Activated naive CD4-positive, alpha-beta T cell treated with anti-CD3 and anti-CD28 coated beads, Interleukin-2, amount 50 U/mL, for 16 hours (primary cell): ENCODE measurements at places on chromosomes 1 and 21.

DNA sequence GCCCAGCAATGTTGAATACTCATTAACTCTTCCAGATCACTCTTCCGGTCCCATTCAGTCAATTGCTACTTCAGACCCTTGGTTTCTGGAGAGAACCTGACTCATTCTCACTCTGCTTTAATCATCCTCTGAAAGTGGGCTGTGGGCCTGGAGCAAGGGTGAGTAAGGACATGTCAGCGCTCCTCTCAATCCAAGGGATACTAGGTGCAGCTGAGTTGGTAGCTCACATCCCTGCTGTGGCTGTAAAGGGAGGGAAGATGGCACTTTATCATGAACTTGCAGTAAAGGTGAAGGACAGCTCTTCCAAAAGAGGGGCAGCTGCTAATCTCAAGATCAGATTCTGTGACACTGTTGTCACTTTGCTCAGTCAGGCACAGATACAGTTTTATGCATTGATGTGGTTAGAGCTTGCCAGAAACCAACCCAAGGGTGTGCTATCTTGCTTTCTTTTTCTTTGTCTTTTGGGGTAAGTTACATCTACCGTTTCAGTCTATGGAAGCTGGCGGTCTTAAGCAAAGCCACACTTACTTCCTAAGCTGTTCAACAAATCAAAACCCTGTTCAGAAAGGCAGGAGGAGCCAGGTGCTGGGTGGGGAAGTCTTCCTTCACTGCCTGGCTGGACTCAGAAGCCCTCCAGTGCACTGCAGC is 26.5 kb upstream of the NTPCR start:
- peak; percentile 45 for DNase-seq

DNA sequence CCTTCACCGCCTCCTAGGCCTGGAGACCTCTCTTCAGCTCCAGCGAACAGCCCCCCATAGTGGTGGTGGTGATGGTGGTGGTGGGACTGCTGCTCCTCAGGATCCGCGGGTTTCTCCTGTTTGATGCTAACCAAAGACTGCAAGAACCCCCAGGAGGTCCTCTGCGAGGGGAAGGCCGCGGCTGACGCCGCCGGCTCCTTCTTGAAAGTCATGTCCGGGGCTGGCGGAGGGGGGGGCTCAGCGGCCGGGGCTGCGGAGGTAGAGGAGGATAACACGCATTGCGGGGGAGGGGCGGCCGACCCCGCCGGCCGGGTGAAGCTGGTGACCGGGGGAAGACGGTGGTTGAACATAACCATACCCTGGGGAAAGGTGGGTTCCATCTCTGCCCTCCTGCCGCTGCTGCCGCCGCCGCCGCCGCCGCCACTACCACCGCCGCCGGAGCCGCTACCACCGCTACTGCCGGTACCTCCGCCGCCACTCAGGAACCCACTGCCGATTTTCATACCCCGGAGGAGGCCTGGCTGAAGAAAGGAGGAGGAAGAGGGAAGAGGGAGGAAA is 554 bp downstream of the ZNF281 start:
- DNase-seq, result peak; percentile 45

DNA sequence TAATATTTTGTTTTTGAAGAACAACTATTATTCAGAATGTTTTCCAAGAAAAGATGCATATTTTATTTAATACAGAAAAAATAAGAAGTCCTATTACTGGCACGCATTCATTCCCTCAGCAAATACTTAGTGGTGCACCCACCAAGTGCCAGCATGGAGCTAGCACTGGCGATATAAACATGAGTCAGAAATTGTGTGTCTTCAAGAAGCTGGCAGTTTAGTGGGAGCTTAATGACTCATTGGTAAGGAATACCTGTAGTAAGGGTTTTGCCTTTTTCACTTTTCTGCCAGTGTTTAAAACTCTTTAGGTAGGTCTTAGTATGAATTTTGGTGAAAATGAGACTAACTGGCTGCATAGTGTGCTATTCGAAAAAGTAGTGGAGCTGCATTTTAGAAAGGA is 6.3 kb downstream of the MAGI3 start:
- DNase-seq, result no peak

- DNase-seq, result no peak
Measured at GRCh38 chr1:227903614-227904501, 43.9 kb downstream of the WNT9A start.

GRCh38 chr1:201504799-201505502 is 2.0 kb downstream of the CSRP1 start:
- DNase-seq, result no peak

GRCh38 chr1:228064296-228064695 is 18.2 kb upstream of the ARF1 start:
- DNase-seq, result no peak

DNA sequence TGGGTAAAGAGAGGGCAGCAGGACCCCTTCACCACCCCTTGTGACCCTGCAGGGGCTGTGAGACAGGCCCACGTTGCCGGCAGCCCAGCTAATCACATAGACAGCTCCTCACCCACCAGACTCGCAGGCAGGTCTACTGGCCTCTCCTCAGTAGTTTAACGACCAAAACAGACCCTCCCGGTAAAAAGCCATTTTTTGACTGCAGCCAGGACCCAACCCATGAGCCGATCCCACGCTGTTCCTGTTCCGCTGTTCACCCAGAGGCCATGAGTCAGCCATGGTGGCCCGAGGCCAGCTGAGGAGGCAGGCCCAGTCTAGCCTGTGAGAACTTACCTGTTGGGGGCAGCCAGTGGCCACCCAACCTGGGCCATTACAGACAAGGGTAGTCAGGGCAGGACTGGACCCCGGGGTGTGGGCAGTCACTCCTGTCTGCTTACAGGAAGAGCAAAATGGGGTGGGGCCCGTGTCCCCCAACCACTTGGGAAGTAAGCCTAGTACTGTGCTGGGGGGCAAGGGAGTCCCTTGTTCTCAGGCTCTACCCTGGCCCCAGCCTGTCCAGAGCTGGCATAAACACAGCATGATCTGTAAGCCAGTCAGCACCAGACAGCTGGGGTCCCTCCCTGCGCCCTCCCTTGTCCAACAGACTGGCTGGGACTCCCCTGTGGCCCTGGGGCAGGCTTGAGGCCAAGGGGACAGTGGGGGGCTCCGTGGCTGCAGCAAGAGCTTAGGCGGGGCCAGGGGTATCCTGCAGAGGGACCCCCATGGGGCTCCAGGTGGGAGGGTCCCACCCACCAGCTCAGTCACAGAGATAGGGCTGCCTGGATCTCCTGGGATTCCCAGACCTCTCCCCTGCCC is 61.9 kb downstream of the WNT9A start:
- DNase-seq, result peak; percentile 15

- no peak for DNase-seq
Measured at GRCh38 chr1:18491168-18491567, 10.4 kb downstream of the KLHDC7A start.

DNA sequence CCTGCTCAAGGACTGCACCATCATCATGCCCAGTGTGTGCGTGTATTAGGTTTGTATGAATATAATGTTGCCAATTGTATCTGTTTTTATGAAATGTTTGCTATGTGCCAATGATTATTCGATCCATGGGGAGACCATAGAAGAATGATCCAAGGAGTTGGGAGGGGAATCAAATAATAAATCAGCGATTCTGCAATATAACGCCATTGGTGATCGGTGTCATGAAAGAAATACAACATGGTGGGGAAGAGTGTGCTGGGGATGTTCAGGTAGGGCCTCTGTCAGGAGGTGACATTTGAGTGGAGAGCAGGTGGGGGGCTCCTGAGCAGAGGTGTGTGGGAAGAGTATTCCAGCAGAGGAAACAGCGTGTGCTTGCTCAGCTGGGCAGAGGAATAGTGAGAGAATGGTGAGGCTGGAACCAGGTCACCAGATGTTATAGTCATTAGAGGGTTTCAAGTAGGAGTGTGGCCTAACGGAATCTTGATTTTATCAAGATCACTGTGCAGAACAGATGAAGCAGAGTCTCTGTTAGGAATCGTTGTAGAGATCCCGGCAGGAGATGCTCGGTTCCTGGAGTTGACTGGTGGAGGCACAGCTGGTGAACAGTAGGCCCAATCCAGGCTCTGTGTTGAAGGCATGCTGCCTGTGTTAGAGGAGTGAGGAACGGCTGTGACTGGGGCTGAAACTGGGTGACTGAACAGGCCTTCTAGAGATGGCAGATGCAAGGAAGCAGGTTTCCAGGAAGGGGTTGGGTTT is 2.9 kb upstream of the ZNF496 start:
- DNase-seq, result no peak

GRCh38 chr1:91803847-91804545 is 82.0 kb downstream of the TGFBR3 start:
- DNase-seq, result peak; percentile 69

DNA sequence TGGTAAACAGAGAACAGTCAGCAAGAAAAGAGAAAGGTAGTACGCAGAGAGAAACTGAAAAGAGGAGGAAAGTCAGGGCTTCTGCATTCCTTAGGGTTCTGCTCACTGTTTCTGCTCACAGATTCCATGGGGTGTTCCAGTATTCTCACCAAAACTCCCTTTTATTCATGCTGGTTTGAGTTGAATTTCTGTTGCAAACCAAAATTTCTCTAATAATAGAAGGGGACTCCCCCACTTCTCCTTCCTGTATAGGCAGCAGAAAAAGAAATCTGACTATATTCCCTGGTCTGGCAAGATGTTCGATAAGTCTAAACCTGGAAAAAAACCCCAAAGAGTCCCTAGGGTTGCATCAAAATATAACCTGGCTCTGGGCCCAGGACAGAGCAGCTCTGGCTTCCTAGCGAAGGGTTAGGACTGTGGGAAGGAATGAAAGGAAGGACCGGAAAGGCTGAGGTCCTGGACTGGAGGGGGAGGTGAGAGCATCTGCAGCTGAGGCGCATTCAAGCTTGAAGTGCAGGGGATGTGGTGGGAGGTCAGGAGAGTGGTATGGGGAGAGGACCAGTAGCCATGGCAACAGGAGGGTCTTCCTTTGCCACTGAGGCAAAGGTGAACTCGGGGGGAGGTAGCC is 18.8 kb upstream of the RGS16 start:
- no peak for DNase-seq

DNA sequence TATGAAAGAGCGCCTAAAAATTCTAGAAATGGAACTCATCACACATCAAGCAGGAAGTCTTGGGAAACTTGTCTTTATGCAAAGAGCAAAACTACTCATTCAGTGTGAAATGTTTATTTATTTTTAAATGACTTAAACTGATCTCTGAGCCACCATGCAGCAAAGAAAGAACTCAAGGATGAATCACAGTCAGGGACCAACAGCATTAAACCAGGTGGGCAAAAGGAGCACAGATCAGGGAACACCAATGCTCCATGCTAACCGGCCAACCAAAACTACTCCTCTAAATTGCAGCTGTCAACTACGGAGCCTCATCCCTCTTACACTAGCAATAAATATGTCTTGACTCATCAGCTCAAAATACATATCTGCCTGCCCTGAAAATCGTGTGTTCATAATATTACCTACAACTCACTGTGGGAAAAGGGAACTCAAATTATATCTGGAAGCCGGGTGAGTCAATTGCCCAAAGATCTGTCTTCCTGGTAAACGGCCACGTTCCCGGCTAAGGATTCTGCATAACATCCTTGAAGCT is 129.2 kb downstream of the PTPN14 start:
- DNase-seq, result no peak

DNA sequence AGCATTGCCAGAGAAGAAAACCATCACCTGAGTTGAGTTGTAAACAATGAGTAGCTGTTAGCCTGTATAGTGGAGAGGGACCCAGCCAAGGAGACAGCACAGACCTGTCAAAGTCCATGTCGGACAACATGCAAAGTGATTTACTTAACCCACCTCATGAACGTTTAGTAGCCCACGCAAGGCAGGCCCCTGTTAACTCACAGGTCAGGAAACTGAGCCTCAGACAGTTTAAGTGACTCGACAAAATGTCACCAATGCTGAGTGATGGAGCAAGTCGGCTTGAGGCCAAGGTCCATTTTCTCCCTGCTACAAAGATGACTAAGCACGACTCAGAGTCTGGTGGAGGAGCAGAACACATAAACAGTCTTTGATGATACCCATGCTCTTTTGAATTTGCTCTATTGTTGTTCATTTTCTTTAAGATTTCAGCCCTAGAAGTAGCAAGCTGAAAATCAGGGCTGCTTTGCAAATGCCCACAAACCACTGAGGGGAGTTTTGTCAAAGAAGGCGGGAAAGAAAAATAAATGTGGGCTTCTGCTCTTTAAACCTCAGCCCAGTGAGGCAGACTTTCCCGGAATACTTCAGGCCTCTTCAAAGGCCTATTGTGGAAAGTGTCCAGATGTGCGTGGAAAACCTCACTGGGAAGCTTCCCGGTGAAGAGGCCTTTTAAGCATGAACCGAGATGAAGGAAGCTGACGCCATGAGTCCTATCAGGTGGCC is 83.8 kb upstream of the HOOK1 start:
- no peak for DNase-seq

GRCh38 chr1:174051956-174052355 is 29.8 kb upstream of the RC3H1 start:
- DNase-seq, result no peak

DNA sequence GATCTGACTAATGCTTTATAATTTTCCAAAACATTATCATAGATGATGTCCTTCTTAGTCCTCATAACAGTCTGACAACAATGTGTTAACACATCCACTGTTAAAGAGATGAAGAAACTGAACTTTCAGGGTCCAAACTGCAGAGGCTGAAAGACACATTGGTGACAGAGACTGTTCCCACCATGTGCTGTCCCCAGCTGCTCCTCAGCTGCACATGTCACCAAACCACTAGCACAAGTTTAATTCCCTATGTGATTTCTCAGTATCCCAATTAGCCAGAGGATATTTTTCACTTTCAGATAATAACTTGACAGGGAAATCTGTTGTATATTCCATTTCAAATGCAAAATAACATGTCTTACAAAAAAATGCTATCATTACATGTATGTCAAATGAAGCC is 24.6 kb downstream of the LAMC2 start:
- DNase-seq, result no peak

GRCh38 chr1:156319664-156320063 is 18.4 kb downstream of the CCT3 start:
- no peak for DNase-seq

DNA sequence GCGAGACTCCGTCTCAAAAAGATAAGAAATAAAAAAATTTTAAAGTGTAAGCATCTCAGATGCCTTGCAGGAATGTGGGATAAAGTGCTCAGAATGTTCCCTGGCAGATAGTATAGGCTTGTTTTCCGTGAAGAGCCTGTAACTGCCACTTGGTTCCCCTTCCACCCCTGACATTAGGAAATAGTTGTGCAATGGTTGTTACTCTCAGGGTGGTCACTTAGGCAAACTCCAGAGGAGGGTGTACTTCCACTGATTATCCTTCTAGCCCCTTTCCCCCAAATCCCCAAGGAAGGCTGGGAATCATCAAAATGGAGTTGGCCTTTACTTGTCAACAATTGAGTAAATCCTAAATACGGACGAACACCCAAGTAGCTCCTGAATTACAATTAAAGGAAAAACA is 10.4 kb downstream of the RPL11 start:
- DNase-seq, result no peak

GRCh38 chr1:44642255-44642654 is 32.0 kb downstream of the TMEM53 start:
- no peak for DNase-seq

GRCh38 chr1:78045926-78046778 is at the start of gene GIPC2:
Gene GIPC2, plus strand, starts transcription at chr1:78045966. Its CDS starts 129 bp downstream, at chr1:78046095.
- DNase-seq, result peak; percentile 40

- DNase-seq, result no peak
Measured at GRCh38 chr1:160858507-160858906, 4.2 kb downstream of the CD244 start.
